ENCODE measurements at places on chromosomes 5 and 9. TPM values are rescaled to one million over a fixed set of nuclear protein-coding genes. Genes with fewer than 3 reads are reported as not detected.

STOML2 gene
- total RNA-seq: 149 TPM

CDKN2B-AS1 gene
- total RNA-seq: 1.5 TPM

GRCh38 chr9:19994296-19994695, 205.5 kb upstream of the SLC24A2 start:
- H3K4me3 ChIP-seq: no peak overlapping the region
- peaks cover 4% of the 10 kb centered on the region for H3K4me1 ChIP-seq
- DNase-seq: no peak
- H3K27me3 ChIP-seq: peaks cover 10% of the 10 kb centered on the region
- H3K36me3 ChIP-seq: no peaks in the 10 kb centered on the region

GRCh38 chr5:174698156-174698555, 26.2 kb upstream of the MSX2 start:
- peaks cover 15% of the 10 kb centered on the region for H3K27me3 ChIP-seq
- H3K4me3 ChIP-seq: no peak overlapping the region
- H3K36me3 ChIP-seq: no peaks in the 10 kb centered on the region
- H3K4me1 ChIP-seq: peaks cover 22% of the 10 kb centered on the region
- no peak for DNase-seq

DNA sequence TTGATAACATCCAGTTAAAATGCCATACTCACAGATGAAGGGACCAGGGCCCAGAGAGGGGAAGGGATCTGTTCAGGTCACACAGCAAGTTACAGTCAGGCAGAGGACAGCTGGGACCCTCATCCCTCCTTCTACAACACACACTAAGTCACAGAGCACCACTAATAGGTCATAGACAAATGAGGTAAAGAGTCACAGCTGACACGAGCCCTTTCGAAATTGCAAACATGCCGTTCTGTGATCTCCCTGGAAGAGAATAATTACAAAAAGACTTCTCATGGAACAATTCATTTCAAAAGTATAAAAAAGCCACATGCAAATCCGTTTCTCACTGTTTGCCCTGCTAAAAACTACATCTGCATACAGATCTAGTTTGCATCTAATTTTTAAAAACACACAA, 15.5 kb downstream of the IGFBPL1 start:
- peaks cover 27% of the 10 kb centered on the region for H3K27me3 ChIP-seq
- H3K4me1 ChIP-seq: no peaks in the 10 kb centered on the region
- no peak for DNase-seq
- no peak overlapping the region for H3K4me3 ChIP-seq
- no peaks in the 10 kb centered on the region for H3K36me3 ChIP-seq

DNA sequence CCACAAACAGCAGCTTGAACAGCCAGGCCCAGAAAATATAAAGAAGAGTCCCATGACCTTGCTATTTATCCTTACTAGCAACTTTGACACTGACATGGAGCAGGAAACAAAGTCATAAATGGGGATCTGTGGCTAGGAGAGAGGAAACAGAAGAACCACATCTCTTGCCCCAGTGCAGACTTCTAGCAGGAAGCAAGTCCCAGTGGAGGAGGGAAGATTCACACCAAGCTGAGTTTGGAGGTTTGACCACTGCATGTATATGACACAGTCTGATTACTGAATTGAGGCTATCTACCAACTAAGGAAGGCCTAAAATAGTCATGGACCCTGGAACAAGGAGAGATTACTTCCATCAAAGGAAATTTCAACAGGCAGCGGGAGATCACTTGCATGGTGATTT, 51.4 kb downstream of the CDH6 start:
- no peaks in the 10 kb centered on the region for H3K4me1 ChIP-seq
- no peak for DNase-seq
- no peaks in the 10 kb centered on the region for H3K27me3 ChIP-seq

DNA sequence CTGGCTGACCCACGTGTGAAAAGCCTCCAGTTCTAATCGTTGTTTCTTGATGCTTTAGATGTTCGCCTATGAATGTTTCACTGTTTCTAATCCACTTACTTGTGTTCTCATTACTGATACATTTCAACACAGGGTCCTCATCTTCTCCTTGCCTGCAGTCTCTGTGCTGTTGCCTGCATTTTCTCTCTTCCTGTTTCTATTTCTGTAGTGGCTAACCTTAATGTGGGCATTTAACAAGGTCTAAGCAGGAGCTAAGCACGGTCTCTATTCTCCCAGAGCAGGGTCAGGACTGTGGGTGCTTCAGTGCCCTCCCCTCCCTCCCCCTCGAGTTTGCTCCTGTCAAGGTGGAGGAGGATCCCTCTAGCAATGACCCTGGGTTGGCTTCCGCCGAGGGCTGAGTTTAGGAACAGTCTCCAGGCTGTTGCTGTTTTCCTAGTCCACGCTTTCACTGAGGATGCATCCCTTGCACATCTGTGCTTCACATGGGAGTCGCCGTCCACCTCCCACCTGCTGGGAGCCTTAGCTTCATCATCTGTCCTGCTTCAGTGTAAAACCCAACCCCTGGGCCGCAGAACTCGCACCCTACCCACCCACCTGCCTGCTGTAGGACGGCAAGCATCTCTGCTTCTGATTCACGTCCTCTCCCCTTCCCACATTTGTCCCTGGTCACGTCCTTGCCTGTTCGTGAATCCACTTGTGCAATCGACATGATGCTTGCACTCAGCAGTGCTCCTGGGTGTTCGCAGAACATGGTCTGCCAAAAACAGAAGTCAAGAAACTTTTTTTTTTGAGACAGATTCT, 2.4 kb upstream of the EXOC3 start:
- H3K27ac ChIP-seq: no peak overlapping the region
- H3K36me3 ChIP-seq: peaks cover 4% of the 10 kb centered on the region
- H3K27me3 ChIP-seq: no peaks in the 10 kb centered on the region
- DNase-seq: no peak

- peaks cover 14% of the 10 kb centered on the region for H3K4me1 ChIP-seq
- DNase-seq: no peak
- H3K27ac ChIP-seq: no peak overlapping the region
- no peaks in the 10 kb centered on the region for H3K27me3 ChIP-seq
Observed at GRCh38 chr5:122465031-122465577, 153.1 kb downstream of the SNCAIP start.

DNA sequence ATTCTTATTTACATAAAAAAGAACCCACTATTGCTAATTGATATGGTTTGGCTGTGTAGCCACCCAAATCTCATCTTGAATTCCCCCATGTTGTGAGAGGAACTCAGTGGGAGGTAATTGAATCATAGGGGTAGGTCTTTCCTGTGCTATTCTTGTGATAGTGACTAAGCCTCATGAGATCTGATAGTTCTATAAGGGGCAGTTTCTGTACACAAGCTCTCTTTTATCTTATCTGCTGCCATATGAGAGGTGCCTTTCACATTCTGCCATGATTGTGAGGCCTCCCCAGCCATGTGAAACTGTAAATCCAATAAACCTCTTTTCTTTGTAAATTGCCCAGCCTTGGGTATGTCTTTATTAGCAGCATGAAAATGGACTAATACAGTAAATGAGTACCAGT, 58.2 kb upstream of the PRR16 start:
- no peak overlapping the region for H3K27ac ChIP-seq
- no peak overlapping the region for H3K4me3 ChIP-seq
- no peak for DNase-seq
- no peaks in the 10 kb centered on the region for H3K36me3 ChIP-seq
- H3K4me1 ChIP-seq: no peaks in the 10 kb centered on the region
- H3K27me3 ChIP-seq: no peaks in the 10 kb centered on the region

Measured in type B pancreatic cell (in vitro differentiated cells).